ENCODE measurements at places on chromosomes 4 and X. TPM values are rescaled to one million over a fixed set of nuclear protein-coding genes. Genes with fewer than 3 reads are reported as not detected.

The HHIP gene
- 0.43 TPM for total RNA-seq

The TEX13C gene
- not detected for total RNA-seq

The KIAA1210 gene
- not detected for total RNA-seq

The GLRA3 gene
- not detected for total RNA-seq

The OTOP1 gene
- not detected for total RNA-seq

The RAB33A gene
- 2.4 TPM for total RNA-seq

The GABRG1 gene
- total RNA-seq: not detected
